ENCODE measurements at places on chromosomes 7 and 10.

DNA sequence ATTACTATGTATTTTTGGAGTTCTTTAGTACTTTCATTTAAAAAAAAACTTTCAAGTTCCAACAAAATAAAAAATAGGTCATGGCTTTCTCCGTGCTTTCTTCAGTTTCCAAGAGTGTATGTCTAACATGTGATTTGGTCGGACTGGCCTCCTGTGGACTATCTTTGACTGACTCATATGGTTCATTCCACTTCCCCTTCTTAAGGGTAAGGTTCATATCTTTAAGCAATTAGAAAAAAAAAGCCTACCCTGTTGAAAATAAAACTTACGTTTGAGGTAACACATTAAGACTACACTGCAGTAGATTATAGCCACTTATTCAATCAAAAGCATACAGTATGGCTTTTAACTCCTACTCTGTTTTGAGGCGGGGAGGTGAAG is 112.8 kb upstream of the AHR start:
- DNase-seq = no peak

GRCh38 chr10:91689731-91690168 is 56.9 kb upstream of the PPP1R3C start:
- DNase-seq = no peak

DNA sequence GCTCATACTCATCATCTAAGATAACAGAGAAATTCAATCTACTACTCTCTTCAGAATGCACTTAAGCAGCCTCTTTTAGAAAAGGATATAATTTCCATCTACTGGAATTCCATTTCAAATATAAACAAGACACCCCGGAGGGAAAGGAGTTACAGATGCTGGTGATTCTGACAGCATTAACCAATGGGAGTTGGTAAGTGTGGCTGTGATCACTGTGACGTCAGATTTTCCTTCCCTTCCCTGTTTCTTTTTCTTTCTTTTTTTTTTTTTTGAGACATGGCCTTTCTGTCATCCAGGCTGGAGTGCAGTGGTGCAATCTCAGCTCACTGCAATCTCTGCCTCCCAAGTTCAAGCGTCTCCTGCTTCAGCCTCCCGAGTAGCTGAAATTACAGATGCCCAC is 106.6 kb downstream of the ACTR3B start:
- DNase-seq = no peak

GRCh38 chr10:17617031-17617911 is at the start of gene HACD1:
TSS of gene HACD1 (minus strand) at chr10:17617374. CDS start at chr10:17617339, 35 bp downstream.
- DNase-seq = no peak

GRCh38 chr10:96743988-96744585 is 23.8 kb upstream of the PIK3AP1 start:
- DNase-seq = no peak
